Activated CD4-positive, alpha-beta memory T cell treated with anti-CD3 and anti-CD28 coated beads, Interleukin-2, amount 10 ng/mL, durations not matched to agents 7 days and 5 days (primary cell): ENCODE measurements at places on chromosomes 7 and 10. TPM values are rescaled to one million over a fixed set of nuclear protein-coding genes. Genes with fewer than 3 reads are reported as not detected.

Gene LIPJ
- total RNA-seq = not detected

Gene GIMAP2
- total RNA-seq = 113 TPM

Gene ZNF12
- 21.0 TPM for total RNA-seq

Gene DLG5
- 9.6 TPM for total RNA-seq

Gene ZNF800
- total RNA-seq = 37.2 TPM

Gene ATP6V0E2
- 48.8 TPM for total RNA-seq

Gene SHH
- not detected for total RNA-seq

Gene PKD1L1
- total RNA-seq = 0.05 TPM

Gene OPN1SW
- total RNA-seq = not detected

Gene EVX1
- total RNA-seq = not detected

Gene NKX1-2
- not detected for total RNA-seq
